ENCODE measurements at places on chromosomes 1 and 21. TPM values are rescaled to one million over a fixed set of nuclear protein-coding genes. Genes with fewer than 3 reads are reported as not detected.

The COL11A1 gene
- 89.1 TPM for polyA plus RNA-seq

The GREM2 gene
- polyA plus RNA-seq: 3.1 TPM

The AIRE gene
- polyA plus RNA-seq: 0.09 TPM

The PLXNA2 gene
- polyA plus RNA-seq: 38.8 TPM

The PGBD5 gene
- polyA plus RNA-seq: 4.9 TPM

The PTPRC gene
- 10.2 TPM for polyA plus RNA-seq

The HCRTR1 gene
- 0.18 TPM for polyA plus RNA-seq

- no peak for DNase-seq
Measured at GRCh38 chr1:19752083-19752696, 47.5 kb downstream of the TMCO4 start.

- DNase-seq: no peak
Measured at GRCh38 chr1:241902391-241903065, 54.5 kb downstream of the EXO1 start.

DNA sequence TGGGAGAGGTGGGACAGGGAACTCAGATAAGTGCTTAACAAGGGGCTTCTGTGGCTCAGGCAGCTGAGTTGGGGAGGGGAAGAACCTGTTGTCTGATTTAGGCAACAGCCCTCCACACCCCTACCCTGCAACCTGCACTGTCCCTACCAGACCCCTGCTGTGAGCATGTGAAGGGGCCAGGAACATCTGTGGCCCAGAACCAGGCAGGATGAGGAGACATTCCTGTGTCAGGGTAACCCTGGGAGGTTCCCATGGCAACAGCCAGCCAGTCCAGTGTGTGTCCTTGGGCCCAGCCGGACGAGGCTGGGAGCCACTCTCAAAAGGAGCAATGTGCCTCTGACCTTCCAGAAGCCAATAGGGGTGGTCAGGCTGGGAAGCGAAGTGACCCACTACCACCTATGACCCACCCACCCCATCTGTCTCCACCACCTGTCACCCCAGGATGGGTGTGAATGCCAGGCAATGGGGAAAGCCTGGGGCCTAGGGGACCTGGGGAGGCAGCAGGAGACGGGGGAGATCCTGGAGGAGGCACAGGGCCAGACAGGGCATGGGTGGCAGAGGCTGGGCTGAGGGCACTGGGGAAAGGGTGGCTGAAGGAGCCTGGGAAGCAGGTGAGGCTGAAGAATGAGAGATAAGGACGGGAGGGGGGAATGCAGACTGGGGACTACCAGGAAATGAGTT, 5.0 kb upstream of the PMVK start:
- no peak for DNase-seq

All from left lung (tissue), 14 donors.